ENCODE measurements at places on chromosomes 5 and 9. TPM values are rescaled to one million over a fixed set of nuclear protein-coding genes. Genes with fewer than 3 reads are reported as not detected.

Gene REXO4
- 18.0 TPM for total RNA-seq

Gene FAM221B
- total RNA-seq = not detected

- DNase-seq = no peak
Observed at GRCh38 chr5:39175273-39175955, 43.9 kb downstream of the FYB1 start.

GRCh38 chr9:125532412-125532811, 174.6 kb downstream of the MAPKAP1 start:
- no peak for DNase-seq

GRCh38 chr5:147784146-147784987, 1.8 kb upstream of the JAKMIP2 start:
- no peak for DNase-seq

DNA sequence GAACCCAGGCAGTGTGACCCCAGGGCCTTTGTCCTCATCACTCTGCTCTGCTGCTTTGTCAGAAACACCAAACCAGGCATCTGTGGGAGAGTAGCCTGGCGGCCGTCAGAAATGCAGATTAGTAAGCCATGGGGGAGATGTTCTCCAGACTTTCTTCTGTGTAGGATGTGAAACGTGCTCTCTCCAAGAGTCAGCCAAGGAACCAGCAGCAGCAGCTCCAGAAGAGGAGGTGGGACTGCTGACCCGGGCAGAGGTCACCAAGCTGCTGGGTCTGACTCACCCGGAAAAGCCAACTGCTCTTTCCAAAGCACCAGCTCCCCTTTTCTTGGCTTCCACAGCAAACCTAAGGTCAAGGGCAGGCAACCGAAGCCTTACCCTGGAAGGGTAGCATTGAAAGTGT, 14.4 kb upstream of the ABLIM3 start:
- no peak for DNase-seq

DNA sequence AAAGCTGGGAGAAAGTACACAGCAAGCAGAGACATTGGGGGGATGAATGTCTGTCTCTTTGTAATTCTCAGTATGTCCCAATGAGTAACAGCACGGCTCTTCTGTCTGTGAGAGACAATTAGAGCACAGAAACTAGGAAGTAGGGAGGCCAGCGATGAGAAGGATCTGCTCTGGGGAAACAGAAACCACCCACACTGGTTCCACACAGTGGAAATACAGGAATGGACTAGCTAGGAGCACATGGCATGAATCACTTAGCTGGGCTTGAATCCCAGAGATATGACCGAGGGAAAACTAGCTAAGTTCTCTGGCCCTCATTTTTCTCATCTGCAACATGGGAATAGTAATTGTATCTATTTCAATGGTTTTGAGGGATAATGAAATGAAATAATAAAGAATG, 895.9 kb downstream of the TLE4 start:
- DNase-seq = no peak

All from Right ventricle myocardium superior (tissue), 1 donor.